Activated B cell treated with CpG ODN at 0.5 μM for 24 hours (primary cell): ENCODE measurements at places on chromosomes 5 and 9. TPM values are rescaled to one million over a fixed set of nuclear protein-coding genes. Genes with fewer than 3 reads are reported as not detected.
A peak's percentile ranks its signal among the peaks of the same experiment; 100 is the strongest.

- DNase-seq: no peak
Observed at GRCh38 chr5:31663519-31663918, 24.6 kb downstream of the PDZD2 start.

ZCCHC10 gene
- 31.4 and 32.6 TPM in 2 replicates for total RNA-seq

PRLR gene
- total RNA-seq: 2.3 and 3.7 TPM in 2 replicates

NPR3 gene
- not detected in 2 replicates for total RNA-seq

GRCh38 chr5:19564036-19564435 lies 424.0 kb downstream of the CDH18 start:
- DNase-seq: no peak

- peak; percentile 35 for DNase-seq
Observed at GRCh38 chr9:99822806-99823591, 1.3 kb downstream of the NR4A3 start.

- DNase-seq: no peak
Observed at GRCh38 chr5:36264202-36264760, 22.6 kb upstream of the NADK2 start.

DNA sequence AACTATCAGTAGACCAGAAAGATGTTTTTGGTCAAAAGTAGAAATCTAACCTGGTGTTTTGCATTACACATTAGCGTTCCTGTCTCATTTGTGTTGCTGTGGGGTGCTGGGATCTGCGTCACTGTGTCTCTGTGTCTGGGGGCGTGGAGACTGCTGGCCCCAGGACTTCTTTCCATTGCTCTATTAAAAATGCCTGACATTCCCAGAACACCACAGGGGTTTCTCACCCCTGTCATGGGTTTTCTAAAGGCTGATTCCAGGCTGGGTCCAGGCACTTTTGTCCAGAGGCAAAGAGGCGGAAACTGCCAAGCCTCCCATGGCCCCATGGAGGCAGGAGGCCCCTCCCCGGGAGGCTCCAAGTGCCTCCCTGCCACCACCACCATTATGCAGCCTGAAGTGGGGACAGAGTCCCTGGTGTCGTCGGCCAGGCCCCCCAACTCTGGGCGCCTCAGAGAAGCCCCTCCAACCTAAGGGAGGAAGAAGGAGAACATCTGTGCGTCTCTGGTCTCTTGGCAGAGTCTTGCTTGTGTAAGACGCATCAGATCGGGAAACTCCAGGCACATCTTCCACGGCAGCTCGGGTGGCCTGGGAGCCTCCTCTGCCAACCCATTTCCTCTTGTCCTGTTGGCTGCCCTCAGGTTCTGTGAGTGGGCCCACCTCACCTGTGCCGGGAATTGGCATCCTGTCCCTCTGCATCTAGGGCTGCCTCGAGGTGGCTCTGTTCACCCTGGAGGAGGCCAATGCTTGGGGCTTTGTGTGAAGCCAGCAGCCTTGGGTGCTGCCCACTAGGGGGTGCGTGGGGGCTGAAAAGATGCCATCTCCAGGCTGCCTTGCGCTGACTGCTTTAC lies 13.8 kb upstream of the PLEKHG4B start:
- DNase-seq: no peak

GCNT4 gene
- total RNA-seq: not detected in 2 replicates

ADGRV1 gene
- 0.13 TPM in 1 of 2 replicates, not detected in the other for total RNA-seq

EIF4EBP3 gene
- 14.4 and 18.2 TPM in 2 replicates for total RNA-seq

- DNase-seq: peak; percentile 23
Observed at GRCh38 chr9:38066914-38067858, 1.8 kb downstream of the SHB start.

SDHA gene
- total RNA-seq: 90.5 and 95.7 TPM in 2 replicates

C9 gene
- not detected in 2 replicates for total RNA-seq

SPATA24 gene
- 6.4 and 9.3 TPM in 2 replicates for total RNA-seq

DNA sequence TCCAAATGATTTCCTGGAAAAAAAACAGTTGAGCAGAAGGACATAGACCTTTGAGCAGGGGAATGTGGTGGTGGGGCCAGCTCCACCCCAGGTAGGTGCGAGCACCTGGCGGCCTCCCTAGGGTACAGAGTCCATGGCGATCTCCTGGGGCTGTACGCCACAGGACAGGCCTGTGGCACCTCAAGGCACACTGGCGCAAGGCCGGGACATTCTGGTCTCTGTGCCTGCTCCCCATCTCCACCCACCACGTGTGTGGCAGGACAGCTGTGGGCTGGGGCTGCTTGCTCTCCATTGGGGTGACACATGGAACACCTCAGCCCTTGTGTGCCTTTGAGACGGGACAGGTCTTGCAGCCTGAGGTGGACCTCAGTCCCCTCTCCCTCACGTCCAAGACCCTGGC lies 25.2 kb downstream of the WNK2 start:
- no peak for DNase-seq

DNA sequence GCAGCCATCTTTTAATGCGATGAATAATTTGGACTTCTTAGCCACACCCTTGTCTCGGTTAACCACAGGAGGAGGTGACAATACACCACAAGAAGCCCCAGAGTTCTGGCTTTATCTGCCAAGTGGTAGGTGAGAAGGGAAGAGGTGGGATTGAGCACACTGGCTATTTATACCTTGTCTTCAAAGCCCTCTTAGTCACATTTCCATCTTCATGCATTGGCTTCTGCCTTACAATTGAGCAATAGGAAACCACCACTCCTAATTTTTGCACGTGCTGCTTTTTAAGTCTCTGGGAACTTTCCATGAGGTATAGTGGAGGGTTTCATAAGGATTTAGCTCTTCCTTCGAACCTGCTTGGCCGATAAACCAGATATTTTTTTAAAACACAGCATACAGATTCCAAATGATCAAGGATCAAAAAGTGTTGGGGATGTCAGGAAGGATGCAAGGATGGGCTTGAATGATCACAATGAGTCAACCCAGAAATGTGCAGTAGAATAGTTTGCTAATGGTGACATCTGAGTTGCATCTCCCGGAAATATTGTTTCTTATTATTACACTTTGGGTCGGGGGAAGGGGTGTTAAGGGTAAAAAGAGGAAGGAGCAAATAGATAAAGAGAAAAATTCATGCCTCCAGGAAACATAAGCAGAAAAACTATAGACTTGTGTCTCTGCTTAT lies 25.5 kb downstream of the PLAC8L1 start:
- DNase-seq: no peak

DNA sequence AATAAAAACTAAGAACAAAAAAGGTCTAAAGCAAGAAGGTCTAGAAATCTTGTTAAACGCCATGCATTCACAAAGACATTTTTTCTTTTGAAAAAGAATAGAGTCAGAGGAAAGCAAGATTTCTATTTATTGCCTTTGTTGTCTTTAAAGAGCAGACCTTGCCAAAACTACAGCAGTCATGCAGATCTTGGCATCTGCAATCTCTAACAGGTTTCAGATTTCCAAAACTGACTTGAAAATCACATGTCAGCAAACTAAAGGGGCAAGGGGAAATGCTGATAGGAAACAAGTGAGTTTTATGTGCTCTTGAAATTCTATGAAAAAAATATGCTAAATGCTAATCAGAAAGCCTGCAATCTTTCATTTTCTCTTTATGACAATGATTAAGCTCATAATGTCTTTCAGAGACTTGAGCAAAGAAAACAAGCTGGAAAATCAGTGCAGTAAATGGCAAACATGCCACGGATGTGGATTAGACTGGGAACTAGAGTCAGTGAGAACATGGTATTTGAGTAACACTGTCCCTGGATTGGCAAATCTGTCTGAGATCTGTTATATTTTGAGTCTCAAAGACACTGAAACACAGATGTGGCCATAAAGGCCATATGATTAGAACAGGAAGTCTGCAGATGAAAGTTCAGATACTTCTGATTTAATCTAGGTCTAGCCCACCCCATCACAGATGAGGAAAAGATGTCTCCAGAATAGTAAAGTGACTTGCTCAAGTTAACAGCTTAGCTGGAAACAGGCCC lies 361.4 kb upstream of the RPS23 start:
- DNase-seq: no peak

IFNA5 gene
- not detected in 2 replicates for total RNA-seq

DDX4 gene
- total RNA-seq: not detected in 2 replicates

PCDHAC1 gene
- total RNA-seq: not detected in 2 replicates

- no peak for DNase-seq
Observed at GRCh38 chr5:4704951-4705350, 435.2 kb upstream of the ADAMTS16 start.

DNA sequence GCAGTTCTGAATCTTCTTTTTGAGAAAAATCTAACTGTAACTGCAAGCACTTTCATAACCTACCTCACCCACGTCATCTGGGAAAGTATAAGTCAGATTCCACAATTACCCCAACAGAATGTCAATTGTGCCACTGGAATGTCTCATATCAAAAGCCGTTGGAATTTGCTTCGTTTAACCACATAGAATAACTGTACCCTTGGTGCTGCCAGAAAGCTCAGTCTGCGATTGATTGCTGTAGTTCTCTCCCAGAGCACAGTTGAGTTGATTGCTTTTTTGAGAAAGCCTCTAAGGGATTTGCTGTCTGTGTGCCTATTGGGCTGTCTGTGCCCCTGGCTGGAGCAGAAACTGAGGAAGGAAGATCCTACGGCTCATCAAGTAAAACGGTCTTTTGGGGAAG lies 583.6 kb downstream of the TMEM38B start:
- DNase-seq: no peak

MSANTD3 gene
- 13.0 and 13.2 TPM in 2 replicates for total RNA-seq

- no peak for DNase-seq
Observed at GRCh38 chr9:2055203-2055658, 40.1 kb downstream of the SMARCA2 start.

DNA sequence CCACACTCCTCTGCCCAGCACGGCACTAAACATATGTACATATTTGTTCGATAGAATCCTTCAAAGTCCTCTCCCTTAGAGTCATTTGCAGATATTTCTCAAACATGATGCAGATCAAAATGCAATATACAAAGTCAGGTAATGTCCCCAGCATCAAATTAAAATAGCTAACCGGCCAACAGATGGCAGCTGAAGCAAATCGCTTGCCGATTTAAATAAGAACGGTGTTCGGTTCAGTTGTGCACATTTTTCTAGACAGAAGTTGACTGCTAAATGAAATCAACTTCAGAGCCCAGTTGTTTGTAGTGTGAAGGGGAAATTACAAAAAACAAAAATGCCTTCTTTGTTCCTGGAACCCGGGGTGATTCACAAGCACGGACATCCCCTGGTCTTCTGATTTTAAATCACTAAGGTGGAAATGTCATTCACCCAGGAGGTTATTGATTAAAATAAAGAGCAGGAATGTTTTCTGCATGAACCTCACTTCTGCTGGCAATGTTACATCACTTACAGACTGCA lies 219.2 kb downstream of the EBF1 start:
- no peak for DNase-seq

GRCh38 chr5:56513141-56513540 lies 280.0 kb upstream of the ANKRD55 start:
- DNase-seq: no peak

DNA sequence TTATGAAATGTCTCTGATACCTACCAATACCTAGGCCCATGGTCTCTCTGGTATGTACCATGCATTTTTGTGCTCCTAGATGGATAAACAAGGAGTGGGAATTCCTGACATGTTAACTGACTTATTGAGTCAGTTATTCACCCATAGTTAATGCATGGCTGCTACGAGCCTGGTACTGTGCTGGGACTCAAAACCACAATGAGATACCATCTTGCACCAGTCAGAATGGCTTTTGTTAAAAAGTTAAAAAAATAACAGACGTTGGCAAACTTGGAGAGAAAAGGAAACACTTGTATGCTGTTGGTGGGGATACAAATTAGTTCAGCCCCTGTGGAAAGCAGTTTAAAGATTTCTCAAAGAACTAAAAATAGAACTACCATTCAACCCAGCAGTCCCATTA lies 293.8 kb downstream of the OSTF1 start:
- DNase-seq: no peak

DNA sequence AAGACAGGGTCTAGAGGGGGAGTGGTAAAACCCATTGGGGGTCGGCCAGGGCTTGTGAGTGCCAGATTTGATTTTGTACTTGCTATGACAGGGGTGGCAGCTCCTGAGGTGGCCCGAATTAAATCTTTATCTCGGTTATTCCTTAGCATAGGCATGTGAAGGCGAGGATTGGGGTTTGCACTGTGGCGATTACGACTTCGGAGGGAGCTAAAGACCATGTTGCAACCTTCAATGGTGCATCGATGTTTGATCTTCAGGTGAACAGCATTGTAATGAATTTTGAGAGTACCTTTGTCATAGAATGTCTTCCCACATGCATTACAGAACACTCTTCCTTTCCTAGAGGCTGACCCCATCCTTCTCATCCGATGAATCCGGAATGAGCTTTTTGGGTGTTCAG lies 433.9 kb downstream of the BNC2 start:
- no peak for DNase-seq

GRCh38 chr5:159713773-159714172 lies 202.5 kb upstream of the ADRA1B start:
- DNase-seq: no peak

DNA sequence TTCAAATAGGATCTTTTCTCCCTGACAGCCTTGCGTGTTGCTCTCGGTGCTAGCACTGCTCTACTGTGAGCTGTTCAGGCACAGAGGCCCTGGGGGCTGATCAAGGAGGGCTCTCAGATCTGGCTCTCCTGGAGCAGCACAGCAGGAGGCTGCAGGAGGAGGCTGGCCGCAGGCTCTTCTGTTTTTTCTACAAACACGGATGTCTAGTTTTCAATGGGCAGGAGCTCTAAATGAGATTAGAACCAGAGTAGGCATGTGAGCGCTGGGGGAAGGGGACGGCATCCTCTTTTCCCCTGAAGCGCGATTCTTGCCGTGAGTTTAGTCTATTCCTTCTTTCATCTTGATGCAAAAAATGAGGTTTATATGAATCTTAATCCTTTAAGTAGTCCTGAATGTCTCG lies 61.7 kb upstream of the IRX4 start:
- DNase-seq: no peak

- no peak for DNase-seq
Observed at GRCh38 chr9:2742214-2742613, 24.9 kb downstream of the KCNV2 start.

YTHDC2 gene
- 41.7 and 44.8 TPM in 2 replicates for total RNA-seq

PAPPA gene
- total RNA-seq: not detected in 2 replicates

GRCh38 chr9:35680331-35681105 lies 6.8 kb downstream of the CA9 start:
- no peak for DNase-seq

DNA sequence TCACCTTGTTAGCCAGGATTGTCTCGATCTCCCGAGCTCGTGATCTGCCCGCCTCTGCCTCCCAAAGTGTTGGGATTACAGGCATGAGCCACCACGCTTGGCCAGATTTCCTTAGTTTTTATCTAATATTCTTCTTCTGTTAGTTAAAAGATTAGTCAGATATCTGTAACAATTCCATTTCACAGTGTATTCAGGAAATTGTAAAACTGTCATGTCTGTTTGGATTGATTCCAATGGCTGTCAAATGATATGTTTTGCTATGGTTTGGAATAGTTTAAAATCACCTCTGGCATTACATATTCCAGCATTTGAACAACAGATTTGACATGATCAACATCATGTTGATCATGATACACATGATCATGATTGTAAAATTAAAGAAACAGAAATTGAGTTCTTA lies 193.6 kb upstream of the DAB2 start:
- DNase-seq: no peak

CMYA5 gene
- 0.11 and 0.17 TPM in 2 replicates for total RNA-seq

- no peak for DNase-seq
Observed at GRCh38 chr5:3163626-3164025, 412.1 kb upstream of the IRX2 start.

CRB2 gene
- total RNA-seq: 1.0 and 1.2 TPM in 2 replicates
